Activated naive CD4-positive, alpha-beta T cell treated with anti-CD3 and anti-CD28 coated beads for 36 hours (primary cell): ENCODE measurements at places on chromosomes 3 and 15. TPM values are rescaled to one million over a fixed set of nuclear protein-coding genes. Genes with fewer than 3 reads are reported as not detected.

The EPHB1 gene
- total RNA-seq, result 0.32 TPM

The TTLL13 gene
- 0.15 TPM for total RNA-seq

The ARHGEF26 gene
- total RNA-seq, result 0.25 TPM

The SLC24A1 gene
- 12.4 TPM for total RNA-seq
